ENCODE measurements at places on chromosomes 2 and 18.

- DNase-seq = no peak
Observed at GRCh38 chr2:200051611-200051945, 96.2 kb downstream of the MAIP1 start.

- DNase-seq = no peak
Observed at GRCh38 chr2:239814116-239814860, 210.9 kb downstream of the NDUFA10 start.

GRCh38 chr18:62017618-62018017 is 124.8 kb upstream of the RNF152 start:
- no peak for DNase-seq

DNA sequence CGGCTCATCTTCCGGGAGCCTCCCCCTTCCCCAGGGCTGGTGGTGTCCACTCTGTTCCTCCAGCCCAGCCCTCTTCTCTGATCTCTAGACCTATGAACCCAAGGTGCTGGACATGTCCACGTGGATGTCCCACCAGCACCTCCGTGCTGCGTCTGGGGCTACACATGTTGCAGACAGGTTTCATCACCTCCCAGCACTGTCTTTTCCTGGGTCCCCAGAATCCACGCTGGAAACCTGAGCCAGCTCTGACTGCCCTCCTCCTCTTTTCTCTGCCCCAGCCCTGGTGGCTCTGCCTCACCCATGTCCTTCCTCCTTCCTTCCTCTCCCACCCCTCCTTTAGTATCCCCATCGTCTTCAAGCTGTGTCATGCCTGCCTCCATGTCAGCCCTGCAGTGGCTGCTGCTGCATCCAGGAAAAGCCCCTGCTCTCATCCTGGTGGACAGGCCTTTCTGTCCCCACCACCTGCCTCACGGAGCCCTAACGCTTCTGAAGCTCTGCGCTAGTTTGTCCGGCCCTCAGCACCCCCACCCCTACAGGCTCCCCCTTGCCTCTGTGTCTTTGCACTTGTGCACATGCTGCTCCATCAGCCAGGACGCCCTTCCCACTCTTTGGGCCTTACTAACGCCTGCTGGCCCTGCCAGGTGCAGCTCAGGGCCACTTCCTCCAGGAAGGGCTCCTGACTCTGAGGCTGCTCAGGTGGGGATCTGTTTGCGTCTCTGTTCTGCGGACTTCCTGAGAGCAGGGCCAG is 105.9 kb downstream of the DYSF start:
- DNase-seq = no peak

GRCh38 chr2:45629971-45630370 is 18.9 kb upstream of the SRBD1 start:
- no peak for DNase-seq

DNA sequence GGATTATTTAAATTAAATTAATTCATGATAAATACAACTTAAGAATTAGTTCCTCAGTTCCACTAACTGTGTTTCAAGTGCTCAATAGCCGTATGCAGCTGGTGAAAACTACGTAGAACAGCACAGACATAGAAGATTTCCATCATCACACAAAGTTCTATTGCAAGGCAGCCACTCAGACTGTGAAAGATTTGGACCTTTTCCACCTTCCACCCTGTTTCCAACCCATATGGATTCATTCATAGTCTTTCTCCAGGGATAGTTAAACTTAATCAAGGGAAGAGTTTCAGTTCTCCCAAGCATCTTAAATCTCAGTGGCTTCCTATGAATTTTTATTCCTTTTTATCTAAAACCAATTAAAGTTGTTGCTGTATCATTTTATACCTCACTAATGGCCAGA is 2030.8 kb downstream of the SUCLG1 start:
- no peak for DNase-seq

- no peak for DNase-seq
Observed at GRCh38 chr18:9130806-9131205, 5.8 kb upstream of the ANKRD12 start.

DNA sequence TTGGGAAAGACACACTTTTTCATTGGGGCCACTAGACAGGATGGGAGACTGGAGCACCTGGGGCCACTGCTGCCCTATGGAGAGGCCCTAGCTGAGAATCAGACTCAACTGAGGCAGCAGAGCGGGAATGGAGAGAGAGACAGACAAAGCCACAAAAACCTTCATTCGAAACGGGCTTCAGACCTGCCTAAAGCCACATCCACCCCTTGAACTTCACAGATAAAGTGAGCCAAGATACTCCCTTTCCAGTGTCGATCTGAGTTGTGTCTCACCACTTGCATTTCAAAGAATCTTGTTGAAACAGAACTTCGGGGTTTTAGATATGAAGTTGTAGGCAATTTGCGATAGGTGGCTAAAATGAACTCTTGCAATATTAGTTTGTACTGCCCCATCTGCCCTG is 11.3 kb upstream of the LDLRAD4 start:
- no peak for DNase-seq

All from CD8-positive, alpha-beta T cell (primary cell).